NCI-H187 (cell line): ENCODE measurements at places on chromosomes 1 and 21.

GRCh38 chr21:32270748-32271147 lies 8.1 kb downstream of the MIS18A start:
- DNase-seq: no peak

DNA sequence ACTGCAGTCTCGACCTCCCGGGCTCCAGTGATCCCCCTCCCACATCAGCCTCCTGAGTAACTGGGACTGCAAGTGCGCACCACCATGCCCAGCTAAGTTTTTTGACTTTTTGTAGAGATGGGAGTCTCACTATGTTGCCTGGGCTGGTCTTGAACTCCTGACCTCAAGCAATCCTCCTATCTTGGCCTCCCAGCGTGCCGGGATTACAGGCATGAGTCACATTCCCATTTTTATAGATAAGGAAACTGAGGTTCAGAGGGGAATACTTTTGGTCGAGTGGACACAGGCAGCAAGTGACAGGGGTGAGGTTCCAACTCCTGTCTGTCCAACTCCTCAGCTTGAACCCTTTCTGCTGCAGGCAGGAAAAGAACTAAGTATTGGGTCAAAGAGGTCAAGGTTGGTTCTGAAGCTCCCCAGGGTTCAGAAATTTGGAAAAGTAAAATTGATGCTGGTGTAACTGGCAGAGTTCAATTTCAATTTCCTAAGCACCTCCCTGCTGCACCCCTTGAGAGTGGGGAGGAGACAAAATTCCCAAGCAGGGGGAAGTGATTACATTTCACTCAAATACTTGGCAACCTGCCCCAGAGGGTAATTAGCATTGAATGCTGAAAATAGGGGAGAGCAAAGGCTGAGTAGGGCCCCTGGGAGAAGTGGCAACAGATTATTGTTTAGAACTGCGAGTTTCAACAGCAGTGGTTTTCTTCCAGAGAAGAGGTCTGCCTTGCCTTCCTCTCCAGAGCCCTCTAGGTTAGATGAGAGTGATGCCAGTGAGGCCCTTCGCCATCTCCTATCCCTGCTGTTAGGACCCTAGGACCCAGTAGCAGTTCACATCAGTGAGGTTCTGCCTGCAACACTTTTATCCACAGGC lies 17.5 kb upstream of the ALPL start:
- DNase-seq: peak; percentile 50

- DNase-seq: no peak
Measured at GRCh38 chr1:218558271-218558810, 213.2 kb downstream of the TGFB2 start.

DNA sequence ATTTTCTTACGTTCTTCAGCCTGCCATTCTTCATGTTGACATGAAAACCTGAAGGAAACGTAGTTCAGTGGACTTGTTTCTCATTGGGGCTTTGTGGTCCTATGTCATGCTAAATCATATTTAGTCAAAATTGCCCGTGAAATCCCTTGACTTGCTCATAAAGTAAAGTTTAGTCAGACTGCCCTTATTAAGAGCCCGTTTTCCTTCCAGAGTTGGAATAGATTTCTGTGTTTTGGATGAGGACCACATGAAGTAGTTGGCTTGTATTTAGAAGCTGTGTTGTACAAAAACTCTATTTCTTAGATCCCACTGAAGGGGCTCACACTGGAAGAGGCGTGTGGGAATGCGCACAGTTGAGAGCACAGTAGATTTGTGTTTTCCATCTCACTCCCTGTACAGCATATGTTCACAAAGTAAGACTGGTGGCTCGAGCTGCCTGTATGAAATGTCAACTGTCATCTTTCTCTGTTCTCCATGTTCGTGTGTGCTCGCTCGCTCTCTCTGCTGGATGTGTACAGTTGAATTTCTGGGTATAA lies 42.4 kb downstream of the CAMTA1 start:
- DNase-seq: no peak

GRCh38 chr1:155911156-155912055 lies at the start of gene RIT1:
TSS of gene RIT1 (minus strand) at chr1:155911349. CDS start at chr1:155910761, 588 bp downstream.
- peak; percentile 79 for DNase-seq

- DNase-seq: no peak
Measured at GRCh38 chr1:147169171-147169570, 3.1 kb downstream of the PRKAB2 start.

GRCh38 chr1:97340951-97341350 lies 579.9 kb downstream of the DPYD start:
- no peak for DNase-seq

DNA sequence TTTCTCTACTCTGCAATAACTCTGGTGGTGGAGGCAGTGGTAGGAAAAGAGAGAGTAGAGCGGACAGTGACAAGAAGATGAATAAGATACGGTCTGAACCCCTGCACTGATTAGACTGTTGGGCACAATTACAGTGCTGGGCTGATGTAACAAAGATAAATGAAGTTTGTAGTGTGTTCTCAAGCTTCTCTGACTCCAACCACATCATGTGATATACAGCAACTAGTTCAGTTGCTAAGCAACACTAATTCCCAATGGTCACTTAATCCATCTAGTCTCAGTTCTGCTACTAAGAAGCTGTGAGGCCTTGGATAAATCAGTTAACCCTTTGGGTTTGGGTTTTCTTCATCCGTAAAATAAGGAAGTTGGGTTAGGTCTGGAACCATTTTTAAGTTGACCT lies 17.3 kb downstream of the DDR2 start:
- DNase-seq: no peak

GRCh38 chr1:162056043-162056442 lies 13.4 kb upstream of the NOS1AP start:
- DNase-seq: peak; percentile 73

GRCh38 chr1:215923129-215923824 lies 356.2 kb downstream of the KCTD3 start:
- DNase-seq: no peak

- DNase-seq: no peak
Measured at GRCh38 chr1:172647110-172647564, 11.8 kb upstream of the FASLG start.

DNA sequence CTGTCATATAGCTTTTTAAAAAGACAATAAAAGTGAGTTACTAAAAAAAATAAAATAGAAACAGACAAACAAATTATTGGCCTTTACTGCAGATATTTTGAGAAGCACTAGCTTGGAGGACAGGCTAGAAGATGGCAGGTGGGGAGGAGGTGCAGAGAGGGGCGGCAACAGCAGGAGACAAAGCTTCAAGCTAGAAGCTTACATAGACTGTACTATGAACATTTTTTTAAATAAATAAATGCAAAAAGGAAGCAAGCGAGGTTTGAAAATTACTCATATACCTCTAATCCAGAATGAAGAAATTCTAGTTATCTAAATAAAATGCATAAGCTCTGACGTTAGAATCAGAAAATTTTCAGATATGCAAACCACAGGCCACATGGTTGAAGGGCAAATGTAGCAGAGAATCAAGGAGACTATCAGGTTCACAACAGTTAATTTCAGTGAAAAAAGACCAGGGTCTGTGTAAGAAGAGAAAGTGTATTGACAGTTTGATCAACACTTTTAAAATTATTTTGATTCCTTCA lies 54.9 kb downstream of the NRIP1 start:
- DNase-seq: no peak
